ENCODE measurements at places on chromosomes 11 and 22.
A peak's percentile ranks its signal among the peaks of the same experiment; 100 is the strongest.

- no peak for DNase-seq
These were observed 669.9 kb downstream of the BRD1 start for GRCh38 chr22:49157529-49158339.

- DNase-seq = no peak
These were observed 34.1 kb upstream of the ME3 start for GRCh38 chr11:86706338-86707131.

DNA sequence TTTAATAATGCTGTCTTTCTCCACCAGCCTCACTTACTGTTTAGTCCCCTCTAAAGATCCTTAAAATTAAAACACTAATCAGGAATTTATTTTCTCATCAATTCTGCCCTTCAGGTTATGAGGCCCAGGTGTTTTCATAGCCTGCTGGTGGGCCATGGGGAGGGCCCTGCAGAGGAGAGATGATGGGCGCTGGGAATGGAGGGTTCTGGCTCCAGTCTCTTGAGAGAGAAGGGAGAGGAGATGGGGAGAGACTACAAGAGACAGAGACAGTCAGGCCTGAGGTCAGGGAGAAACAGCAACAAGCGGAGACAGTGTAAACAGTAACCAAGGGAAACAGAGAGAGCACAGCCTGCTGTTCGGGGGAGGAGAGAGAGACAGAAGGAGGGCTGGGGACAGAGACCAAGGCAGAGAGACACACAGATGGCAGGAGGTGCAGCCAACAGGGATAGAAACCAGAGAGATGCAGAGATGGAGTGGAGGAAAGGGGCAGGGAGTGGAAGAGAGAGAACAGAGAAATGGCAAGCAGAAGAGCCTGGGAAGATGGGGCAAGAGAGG lies 187.3 kb upstream of the SYT13 start:
- no peak for DNase-seq

DNA sequence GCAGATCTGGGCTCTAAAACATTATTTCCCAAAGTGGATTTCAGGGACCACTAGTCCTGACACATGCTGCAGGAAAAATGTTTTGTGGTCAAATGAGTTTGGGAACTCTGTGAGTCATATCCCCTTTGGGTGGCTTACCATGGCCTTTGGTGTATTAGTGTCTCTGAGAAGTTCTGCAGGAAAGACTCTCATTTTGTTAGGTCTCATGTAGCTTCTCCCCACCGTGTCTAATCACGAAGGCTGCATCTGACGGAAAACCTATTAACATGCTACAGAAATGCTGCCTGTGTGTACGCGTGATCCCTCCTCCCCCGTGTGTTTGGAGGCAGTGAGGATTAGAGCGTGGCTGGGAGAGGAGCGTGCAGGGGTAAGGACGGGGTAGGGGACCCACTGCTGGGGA lies 191.7 kb downstream of the ST3GAL4 start:
- DNase-seq = no peak

DNA sequence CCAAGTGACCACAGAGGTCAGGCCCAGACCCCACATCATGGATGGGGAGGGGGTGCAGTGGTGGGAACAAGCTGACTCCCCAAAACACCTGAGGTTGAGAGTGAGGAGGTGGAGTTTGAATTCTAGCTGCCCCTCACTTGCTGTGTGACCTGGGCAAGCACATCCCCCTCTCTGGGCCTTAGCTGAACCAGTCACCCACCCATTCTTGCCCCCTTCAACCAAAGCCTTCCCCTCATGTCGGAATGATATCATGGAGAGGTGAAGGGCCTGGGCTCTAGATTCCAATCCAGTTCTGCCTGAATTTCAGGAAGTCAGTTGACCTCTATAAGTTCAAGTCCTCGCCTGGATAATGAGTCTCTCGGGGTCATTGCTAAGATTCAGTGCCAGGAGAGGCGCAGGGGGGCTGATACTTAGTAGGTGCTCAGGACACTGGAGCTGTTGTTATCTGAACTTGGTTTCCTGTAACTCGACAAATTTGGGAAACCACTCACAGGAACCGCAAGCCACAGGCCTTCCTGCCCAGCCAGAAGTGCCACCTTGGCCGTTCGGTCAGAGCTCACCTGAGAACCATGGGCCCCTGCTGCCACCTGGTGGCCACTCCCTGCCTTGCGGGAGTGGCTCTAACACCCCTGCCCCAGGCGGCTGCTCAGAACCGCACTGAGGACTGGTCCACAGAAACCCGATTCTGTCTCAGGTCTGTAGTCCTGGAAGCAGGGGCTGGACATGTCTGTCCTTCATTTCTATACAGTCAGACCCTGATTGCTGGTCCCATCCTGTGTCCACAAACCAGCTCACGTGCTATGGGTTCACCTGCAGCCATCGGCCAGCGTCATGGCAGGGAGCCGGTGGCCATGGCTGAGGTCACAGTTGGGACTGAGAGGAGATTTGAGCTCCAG lies 6.9 kb downstream of the CDC42EP1 start:
- DNase-seq = peak; percentile 84

GRCh38 chr11:130672911-130673310 lies 224.5 kb downstream of the ADAMTS15 start:
- DNase-seq = no peak

- no peak for DNase-seq
These were observed 43.9 kb downstream of the CACNA1I start for GRCh38 chr22:39614442-39614841.

DNA sequence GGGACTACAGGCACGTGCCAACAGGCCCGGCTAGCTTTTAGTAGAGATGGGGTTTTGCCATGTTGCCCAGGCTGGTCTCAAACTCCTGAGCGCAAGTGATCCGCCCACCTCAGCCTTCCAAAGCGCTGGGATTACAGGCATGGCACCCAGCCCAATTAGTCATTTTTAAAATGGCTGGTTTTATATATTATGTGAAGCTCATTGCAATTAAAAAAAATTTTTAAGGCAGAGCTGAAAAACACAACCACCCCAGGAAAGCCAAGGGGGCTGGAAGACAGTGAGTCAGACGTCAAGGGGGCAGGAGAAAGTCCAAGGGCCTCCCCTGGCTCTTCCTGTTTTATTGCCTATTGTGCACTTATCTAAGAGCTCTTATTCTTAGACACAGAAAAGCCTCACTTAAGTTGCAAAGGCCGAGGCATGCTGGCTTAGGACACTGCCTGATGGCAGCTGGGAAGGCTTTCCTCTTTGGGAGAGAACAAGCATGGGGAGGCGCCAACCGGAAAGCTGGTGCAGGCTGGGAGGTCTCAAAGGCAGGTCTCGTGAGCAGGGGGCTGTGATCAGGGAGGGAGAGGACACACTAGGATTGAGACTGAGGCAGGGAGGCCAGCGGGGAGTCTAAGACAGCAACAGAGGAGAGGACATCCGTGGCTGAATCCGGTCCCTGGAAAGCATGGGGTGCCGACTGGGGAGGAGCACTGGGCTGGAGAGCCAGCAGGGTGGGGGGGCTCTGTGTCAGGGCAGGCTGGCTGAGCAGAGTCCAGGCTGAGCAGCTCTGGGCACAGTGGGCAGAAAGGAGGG lies 11.1 kb upstream of the OSM start:
- DNase-seq = no peak

- no peak for DNase-seq
These were observed 41.6 kb downstream of the MRTFA start for GRCh38 chr22:40594924-40595323.

DNA sequence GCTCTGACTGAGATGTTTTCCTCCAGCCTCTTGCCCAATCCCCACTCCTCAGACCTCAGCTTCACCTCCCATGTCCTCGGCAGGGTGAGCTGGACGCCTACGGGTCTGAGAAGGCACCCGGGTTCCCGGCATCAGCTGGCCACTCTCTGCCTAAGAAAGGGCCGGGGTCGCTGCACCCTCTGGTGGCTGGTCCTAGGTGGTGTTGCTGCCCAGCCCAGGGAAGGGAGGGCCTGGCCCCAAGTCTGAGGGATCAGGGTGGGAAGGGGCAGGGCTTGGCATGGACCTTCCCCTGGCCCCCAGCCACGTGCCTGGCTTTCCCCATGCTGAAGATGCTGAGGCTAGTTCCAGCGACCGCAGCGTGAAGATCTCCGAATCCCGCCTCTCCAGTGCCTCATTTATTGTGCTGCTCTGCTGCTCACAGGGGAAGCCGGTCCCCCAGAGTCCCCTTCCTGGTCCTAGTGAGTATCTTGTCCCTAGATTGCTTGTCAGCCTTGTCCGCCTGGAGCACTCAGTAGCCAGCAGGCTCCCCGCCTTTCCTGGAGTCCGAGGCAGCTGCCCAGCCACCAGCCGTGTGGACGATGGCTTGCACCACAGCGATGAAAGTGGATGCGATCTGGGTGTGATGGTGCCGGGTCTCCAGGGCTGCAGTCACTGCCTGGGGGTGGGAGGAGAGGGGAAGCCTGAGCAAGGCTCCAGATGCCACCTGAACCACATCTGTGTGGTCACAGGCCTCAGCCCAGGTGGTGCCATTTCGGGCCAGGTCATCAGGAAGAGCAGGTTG lies 2.9 kb upstream of the GGT5 start:
- no peak for DNase-seq

GRCh38 chr11:83791557-83791956 lies 505.4 kb upstream of the CCDC90B start:
- DNase-seq = no peak

DNA sequence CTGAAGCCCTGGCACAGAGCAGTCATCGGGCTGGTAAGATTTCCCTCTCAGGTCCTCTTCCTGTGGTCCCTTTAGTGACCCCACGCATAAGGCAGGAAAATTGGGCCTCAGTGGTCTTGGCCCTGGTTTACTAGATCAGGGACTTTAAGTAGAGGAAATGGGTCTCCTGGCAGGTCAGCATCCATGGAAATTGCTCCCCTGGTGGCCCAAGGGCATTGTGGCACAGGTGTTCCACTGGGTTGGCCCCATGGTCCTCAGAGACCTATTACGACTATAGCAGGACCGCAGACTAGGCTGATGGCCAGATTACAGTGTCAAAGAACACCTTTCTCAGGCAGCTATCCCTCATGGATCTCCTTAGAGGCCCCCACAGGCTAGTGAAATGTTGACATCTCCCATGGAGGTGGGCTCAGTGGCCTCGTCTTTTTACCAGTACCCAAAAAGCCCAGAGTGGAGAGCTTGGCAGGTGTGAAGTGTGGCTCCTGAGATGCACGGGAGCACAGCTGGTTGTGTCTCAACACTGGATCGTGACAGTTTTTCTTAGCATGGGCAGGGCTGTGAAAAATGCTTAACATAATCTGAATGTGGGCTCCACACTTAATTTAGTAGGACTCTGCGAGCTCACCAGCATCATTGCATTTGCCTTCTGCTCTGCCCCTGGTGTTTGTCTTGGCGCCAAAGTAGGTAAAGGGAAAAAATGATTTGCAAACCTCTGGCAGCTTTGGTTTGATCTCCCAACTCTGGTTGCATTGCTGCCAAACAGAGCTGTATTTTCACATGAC lies 74.2 kb downstream of the ZBTB16 start:
- no peak for DNase-seq

DNA sequence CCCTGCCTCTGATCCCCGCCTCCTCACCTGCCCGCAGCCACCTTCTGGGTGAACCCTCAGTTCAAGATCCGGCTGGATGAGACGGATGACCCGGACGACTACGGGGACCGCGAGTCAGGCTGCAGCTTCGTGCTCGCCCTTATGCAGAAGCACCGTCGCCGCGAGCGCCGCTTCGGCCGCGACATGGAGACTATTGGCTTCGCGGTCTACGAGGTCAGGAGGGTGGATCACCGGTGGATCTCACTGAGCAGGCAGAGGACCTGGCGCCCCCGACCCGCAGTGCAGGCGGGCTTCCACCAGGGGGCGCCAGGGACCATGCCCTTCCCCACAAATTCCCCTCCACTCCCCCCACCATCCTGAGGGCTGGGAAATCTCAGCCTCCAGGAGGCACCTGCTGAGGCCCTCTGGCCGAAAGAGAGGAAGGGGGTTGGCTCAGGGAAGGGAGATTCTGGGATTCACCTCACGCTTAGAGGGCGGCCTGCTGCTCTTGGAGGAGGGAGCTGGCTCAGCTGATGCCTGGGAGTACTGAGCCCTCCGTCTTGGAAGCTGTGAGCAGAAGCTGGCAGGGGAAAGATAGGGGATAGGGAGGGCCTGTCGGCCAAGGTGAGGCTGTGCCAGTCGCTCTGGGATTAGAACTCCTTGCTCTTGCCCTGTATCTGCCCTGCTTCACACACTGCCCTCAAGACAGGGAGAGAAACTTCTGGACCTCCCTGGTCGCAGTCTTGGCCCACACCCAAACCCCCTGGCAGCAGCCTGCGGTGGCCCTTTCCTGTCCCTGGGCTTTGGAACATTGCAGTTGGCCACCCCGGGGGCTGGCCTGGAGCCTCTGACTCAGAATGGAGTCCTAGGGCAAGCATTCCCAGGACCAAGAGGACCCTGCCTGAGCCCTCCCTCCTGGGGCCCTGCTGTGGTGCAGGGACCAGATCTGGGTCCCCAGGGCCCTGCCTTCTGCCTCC lies 23.2 kb downstream of the CAPN1 start:
- no peak for DNase-seq

DNA sequence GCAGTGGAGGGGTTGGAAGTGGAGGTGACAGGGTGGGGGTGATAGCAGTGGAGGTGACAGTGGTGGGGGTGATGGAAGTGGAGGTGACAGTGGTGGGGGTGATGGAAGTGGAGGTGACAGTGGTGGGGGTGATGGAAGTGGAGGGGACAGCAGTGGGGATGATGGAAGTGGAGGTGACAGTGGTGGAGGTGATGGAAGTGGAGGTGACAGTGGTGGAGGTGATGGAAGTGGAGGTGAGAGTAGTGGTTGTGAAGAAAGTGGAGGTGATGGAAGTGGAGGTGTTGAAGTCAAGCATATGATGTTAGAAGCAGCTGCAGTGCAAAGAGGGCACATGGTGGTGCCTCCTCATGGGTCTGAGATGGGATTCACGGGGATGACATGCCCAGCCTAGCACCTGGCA lies 141.5 kb downstream of the CACNA1I start:
- DNase-seq = no peak

- DNase-seq = no peak
These were observed 180.1 kb upstream of the NECTIN1 start for GRCh38 chr11:119909077-119909476.

GRCh38 chr22:26916236-26916635 lies 258.8 kb downstream of the MIAT start:
- no peak for DNase-seq

DNA sequence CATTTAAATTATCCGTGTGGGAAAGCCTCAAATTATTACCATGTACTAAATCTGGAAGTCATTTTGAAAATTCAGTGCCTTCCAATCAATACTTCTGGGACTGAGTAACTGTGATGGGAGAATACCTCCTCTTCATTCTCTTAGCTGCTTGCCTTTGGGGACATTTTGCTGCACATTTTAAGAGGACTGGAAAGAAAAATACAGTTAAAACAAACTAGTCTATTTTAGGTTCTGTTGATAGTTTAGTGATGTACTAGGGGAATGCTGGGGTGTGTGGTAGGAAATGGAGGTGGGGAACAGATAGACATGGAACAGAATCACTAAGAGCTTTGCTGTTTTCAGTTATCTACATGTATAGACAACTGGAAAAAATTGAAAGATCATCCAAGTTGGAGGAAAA lies 65.7 kb upstream of the APOA1 start:
- DNase-seq = no peak

GRCh38 chr11:44625759-44626523 lies 60.5 kb downstream of the CD82 start:
- no peak for DNase-seq

DNA sequence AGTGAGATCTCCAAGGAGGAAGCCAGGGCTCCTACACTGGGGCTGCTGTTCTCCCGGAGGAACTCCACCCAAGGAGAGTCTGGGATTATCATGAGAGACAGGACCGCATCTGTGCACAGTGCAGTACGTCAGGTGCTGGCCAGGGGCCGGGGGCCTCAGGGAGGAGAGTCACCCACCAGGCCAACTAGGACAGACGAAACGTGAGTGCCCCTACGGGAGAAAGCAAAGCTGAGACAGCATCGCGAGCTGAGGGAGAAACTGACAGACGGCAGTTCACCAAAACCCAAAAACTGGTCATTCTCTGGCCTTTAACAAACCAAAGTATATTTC lies 273.4 kb downstream of the BRD1 start:
- DNase-seq = no peak

Measured in central memory CD8-positive, alpha-beta T cell (primary cell).